Midbrain (tissue), 1 donor: ENCODE measurements at places on chromosomes 5 and 9.

DNA sequence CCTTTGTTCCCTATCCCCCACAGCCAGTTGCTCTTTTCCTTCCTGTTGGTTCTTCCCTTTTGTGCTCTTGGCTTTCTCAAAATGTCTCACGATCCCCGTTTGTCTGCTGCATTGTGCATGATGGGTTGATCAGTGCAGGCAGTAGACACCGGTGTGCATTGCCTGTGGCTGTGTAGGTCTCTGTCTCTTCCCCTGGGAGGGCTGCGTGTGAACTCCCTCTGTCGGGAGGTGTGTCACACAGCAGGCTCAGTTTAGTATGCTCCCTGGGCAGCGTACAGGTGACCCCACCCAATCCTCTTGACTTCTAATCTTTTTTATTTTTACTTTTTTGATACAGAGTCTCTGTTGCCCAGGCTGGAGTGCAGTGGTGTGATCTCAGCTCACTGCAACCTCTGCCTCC lies 265.3 kb downstream of the FSTL4 start:
- no peak for DNase-seq

GRCh38 chr5:68543212-68543611 lies 327.7 kb downstream of the PIK3R1 start:
- peak; percentile 1 for DNase-seq

GRCh38 chr5:15387931-15388524 lies 112.0 kb upstream of the FBXL7 start:
- no peak for DNase-seq

GRCh38 chr5:173314166-173314952 lies 13.9 kb downstream of the STC2 start:
- no peak for DNase-seq

DNA sequence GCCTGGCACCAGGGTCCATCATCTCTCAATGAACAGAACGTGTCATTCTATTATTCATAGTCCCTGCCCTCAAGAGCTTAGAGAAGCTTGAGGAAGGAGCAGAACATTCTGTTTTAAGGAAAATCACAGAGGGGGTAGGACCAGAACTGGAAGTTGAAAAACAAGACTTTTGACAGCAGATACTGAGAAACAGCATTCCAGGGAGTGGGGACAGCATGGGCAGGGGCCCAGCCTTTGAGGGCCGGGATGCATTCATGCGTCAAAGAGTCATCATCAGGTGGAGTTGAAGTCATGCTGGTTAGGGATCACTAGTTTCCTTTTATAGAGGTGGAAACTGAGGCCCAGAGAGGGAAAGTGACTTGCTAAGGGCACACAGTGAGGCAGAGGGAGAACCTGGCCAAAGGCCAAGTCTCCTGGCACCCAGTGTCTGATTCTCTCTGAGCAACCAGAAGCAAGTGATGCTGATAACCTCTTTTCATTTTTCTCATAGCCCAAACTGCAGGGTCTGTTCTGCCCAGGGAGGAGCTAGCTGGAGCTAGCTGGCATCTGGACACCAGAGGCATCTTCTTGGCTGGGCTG lies 41.5 kb upstream of the STXBP1 start:
- no peak for DNase-seq

- no peak for DNase-seq
These were observed 355.3 kb downstream of the TMEM232 start for GRCh38 chr5:110371011-110371724.

GRCh38 chr5:140631831-140632365 lies 1.1 kb downstream of the CD14 start:
- DNase-seq = no peak

- no peak for DNase-seq
These were observed 83.1 kb downstream of the FER start for GRCh38 chr5:108830705-108831276.

- no peak for DNase-seq
These were observed 32.4 kb upstream of the CEP120 start for GRCh38 chr5:123455640-123456039.

DNA sequence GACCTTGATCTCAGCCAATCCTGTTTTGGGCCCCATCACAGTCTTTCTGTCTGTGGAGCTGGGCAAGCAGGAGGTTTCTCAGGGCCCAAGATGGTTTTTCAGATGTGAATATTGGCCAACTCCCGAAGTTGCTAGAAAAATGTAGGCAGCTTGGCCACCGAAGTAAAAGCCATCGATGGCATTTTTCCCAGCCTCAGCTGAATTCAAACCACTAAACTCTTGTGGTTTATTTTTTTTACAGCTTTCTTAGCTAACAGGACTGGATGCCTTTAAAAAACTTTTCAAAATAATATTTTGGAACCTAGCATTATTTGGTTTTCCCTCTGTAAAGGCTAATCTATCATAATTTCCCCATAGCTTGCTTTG lies 102.5 kb upstream of the ERCC6L2 start:
- no peak for DNase-seq

DNA sequence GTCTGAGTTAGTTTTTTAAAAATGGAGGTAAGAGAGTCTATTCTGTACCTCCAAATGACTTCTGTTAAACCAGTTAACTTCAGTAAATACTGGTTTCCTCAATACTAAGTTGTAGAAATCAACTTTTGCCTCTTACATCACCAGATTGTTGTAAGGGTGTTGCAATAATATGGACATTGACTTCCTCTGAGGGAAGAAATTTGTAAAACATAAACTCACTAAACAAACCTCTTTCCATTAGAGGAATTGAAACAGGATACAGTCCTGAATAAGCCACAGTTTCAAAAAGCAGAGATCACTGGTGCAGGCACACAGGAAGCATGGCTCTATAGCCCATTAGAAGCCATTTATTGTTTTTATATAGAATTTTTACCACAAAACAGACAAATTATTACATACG lies 32.7 kb upstream of the SLCO6A1 start:
- DNase-seq = no peak

- no peak for DNase-seq
These were observed 60.8 kb upstream of the CER1 start for GRCh38 chr9:14783358-14783757.

- DNase-seq = peak; percentile 63
These were observed 3.0 kb upstream of the DNAJB5 start for GRCh38 chr9:34986540-34987047.

GRCh38 chr5:82351754-82352145 lies 73.6 kb upstream of the RPS23 start:
- peak; percentile 84 for DNase-seq

- no peak for DNase-seq
These were observed 8.5 kb downstream of the DUSP1 start for GRCh38 chr5:172762214-172763119.

GRCh38 chr5:82642313-82642712 lies 364.2 kb upstream of the RPS23 start:
- DNase-seq = no peak

DNA sequence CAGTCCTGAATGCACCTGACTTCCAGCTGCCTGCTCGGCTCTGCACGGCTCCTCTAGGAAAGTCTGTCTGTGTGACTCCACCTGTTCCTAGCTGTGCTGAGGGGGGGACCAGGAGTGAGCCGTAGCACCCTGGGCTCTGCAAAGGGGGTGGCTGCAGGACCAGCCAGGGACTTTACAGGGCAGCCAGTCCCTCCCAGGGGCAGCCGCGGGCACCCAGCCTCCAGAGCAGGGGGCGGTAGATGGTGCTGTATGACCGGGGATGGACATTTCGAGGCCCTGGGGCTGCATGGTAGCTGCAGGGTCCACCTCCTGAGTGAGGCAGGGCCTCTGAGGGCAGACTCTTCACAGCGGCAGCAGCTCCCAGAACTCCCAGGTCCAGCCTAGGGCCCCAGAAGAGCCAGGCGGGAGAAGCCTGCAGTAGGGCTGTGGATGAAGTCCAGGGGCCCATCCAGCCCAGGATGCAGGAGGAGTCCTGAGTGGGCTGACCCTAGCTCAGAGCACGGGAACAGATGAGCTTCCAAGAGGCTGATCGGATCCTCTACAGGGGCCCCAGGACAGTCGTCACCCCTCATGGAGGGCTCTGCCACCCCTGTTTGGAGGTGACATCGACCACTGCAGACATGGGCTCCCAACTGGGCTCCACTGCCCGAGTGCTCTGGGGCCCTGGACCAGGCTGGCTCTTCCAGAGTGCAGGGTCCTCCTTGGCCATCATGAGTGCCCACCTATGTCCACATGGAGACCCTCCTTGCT lies 105.4 kb downstream of the ZNF354C start:
- no peak for DNase-seq

DNA sequence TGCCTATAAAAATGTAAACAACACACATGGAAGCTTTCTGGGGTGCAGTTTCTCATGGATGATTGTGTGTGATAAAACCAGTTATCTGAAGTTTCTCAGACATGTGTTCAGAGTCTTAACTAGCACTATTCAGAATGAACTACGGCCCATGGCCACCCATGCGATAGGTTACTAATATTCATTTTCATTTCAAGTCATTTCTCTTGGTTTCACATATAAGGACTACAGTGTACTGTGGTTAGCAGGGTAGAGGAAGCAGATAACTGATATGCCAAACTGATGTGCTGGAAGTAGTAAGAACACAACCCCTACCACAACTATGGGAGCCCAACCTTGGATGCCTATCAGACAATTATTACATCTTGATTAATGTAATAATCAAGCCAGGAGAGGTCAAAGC lies 372.1 kb downstream of the DTWD2 start:
- no peak for DNase-seq

DNA sequence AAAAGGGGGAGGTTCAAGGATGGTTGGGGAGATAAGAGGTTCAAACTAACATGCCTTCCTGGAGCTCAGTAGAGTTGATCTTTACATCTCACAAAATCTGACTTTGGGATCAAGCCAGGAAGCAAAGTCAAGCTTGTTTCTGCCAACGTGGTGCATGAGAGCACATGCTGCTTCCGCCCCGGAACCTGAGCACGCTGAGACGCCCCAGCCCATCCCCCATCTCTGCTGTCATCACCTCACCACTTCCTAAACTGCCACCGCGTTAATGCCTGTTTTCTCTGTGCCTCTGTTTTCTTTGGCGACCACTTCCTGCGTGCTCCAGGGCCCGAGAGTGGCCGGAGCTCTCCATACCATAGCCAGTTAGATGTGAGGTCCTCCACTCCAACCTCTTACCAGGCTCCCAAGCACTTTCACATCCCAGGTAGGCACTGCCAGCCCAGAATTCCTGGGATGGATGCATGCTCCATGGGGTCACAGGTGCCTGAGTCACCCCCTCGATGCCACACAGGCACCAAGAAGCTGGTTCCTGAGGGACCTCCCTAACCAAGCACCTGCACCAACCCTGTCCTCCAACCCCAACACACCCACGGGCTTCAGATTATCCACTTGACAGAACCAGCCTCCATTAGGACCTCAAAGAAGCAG lies 31.2 kb upstream of the AFAP1L1 start:
- DNase-seq = no peak

- DNase-seq = peak; percentile 45
These were observed 1.9 kb upstream of the CRB2 start for GRCh38 chr9:123353984-123354591.

DNA sequence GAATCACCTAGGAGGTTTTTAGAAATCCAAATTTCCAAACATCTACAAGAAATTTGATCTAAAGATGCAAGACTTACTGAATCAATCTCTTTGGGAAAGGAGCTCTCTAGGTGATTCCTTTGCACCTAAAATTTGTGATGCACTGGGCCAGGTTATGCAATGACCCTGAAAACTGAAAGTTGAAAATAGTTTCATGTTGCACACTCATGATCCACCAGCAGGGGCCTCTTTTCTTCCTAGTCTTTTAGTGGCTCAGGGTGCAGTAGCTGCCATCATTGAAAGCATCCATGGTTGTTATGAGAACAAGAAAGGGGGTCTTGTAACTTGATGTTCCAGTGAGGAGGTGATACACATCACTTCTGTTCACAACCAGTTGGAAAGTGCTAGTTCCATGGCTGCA lies 486.8 kb downstream of the PSAT1 start:
- no peak for DNase-seq

- DNase-seq = no peak
These were observed 420.3 kb downstream of the GABRG2 start for GRCh38 chr5:162487528-162488525.

GRCh38 chr9:126488310-126488709 lies 125.4 kb upstream of the LMX1B start:
- DNase-seq = no peak

- DNase-seq = no peak
These were observed 137.0 kb downstream of the FER start for GRCh38 chr5:108884736-108885135.

- no peak for DNase-seq
These were observed 148.0 kb downstream of the MEF2C start for GRCh38 chr5:88734983-88735382.

GRCh38 chr9:104774132-104774531 lies 10.2 kb downstream of the NIPSNAP3B start:
- DNase-seq = no peak

GRCh38 chr9:100354121-100354800 lies 1.5 kb upstream of the TEX10 start:
- no peak for DNase-seq

DNA sequence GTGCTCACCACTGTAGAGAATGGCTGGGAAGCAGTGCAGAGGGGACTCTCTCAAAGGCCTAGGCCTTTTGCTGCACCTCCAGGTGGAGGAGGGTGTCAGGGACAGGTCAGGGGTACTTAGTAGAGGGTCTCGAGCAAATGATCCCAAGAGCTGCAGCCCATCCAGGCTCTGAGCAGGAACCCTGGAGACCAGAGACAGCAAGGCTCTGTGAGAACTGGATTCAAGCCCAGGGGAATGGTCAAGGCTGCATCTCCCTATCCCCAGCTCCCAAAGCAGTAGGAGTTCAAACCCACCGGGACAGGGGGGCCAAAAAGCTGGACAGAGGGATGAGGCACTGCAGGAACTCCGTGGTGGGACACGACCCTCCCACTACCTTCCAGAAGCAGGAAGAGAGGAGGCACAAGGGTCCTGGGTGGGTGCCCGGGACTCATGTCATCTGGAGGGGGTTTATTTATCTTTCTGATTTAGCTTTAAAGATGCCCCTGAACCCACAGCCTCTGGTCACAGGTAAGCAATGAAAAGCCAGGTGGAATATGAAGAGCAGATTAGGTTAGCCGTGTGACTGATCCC lies 124.8 kb downstream of the MVB12B start:
- DNase-seq = no peak

DNA sequence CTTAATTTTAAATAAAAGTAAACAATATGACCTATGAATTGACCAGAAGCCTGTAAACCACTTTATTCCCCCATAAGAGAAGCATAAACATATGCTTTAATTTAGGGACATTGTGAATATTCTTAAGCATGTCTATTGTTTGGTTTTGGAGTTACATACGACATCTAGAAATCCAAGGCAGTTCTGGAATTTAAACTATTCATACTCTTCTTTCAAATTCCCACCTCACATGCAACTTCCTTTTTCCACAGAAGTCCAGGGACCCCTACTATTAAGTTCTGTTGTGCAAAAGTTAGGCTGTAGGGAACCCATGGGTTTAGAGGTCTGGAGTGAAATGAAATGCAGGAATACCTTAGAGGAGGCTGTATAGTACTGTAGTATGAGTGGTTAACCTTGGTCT lies 2.1 kb downstream of the RIC1 start:
- no peak for DNase-seq

- no peak for DNase-seq
These were observed 36.6 kb downstream of the DMRT3 start for GRCh38 chr9:1013021-1013420.
